ENCODE measurements at places on chromosomes 6 and 20. TPM values are rescaled to one million over a fixed set of nuclear protein-coding genes. Genes with fewer than 3 reads are reported as not detected.

DNA sequence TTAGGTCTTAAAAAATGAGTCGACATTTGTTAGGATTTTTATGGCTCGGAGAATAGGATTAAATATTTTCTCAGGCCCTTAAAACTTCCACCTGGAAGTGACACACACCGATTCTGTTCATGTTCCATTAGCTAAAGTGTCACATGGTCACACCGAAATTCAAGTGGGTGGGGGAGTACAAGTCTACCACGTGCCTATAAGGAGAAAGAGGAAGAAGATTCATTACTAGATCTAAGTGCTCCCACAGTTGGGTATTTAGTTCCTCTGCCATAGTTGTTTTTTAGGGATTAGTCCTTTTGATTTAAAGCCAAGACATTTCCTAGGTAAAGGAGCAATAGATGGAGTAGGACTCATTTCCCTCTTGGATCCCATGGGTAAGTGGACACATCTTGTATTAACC lies 4.9 kb upstream of the TOX2 start:
- DNase-seq, result no peak

GRCh38 chr6:159044899-159045727 lies at the start of gene TAGAP:
Gene TAGAP (minus strand): TSS chr6:159044991. CDS start chr6:159044146, 845 bp downstream.
- peak; percentile 48 for DNase-seq

GRCh38 chr6:85421972-85422371 lies 27.9 kb upstream of the NT5E start:
- DNase-seq, result no peak

GRCh38 chr6:127635091-127635490 lies 58.1 kb downstream of the C6orf58 start:
- no peak for DNase-seq

DNA sequence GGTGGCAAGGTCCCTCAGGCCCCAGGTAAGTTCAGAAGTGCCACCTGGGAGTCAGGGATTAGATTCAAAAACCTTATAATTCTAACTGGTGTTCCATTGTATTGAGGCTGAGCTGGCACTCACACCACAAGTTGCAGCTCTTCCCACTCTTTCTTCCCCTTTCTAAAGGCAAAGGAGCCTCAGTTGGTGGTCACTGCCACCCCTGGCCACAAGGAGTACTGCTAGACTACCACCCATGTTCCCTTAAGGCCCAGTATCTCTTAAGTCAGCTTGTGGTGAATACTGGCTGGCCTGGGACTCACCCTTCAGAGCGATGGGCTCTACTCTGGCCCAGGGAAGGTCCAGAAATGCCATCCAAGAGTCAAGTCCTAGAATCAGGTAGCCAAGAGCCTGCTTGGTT lies 421.1 kb upstream of the KHDRBS2 start:
- DNase-seq, result no peak

GRIK2 gene
- 10.4 TPM for total RNA-seq

GRCh38 chr6:48671505-48671904 lies 560.5 kb upstream of the PTCHD4 start:
- no peak for DNase-seq

- DNase-seq, result no peak
Observed at GRCh38 chr6:141077355-141078333, 1055.1 kb upstream of the GJE1 start.

TUBB2A gene
- total RNA-seq, result 28.6 TPM

GRCh38 chr6:154509421-154510143 lies 903 bp downstream of the CNKSR3 start:
- peak; percentile 75 for DNase-seq

GRCh38 chr6:132715204-132715603 lies 1.3 kb upstream of the VNN1 start:
- DNase-seq, result peak; percentile 76

GRCh38 chr6:101257163-101257562 lies 136.3 kb upstream of the GRIK2 start:
- no peak for DNase-seq

DNA sequence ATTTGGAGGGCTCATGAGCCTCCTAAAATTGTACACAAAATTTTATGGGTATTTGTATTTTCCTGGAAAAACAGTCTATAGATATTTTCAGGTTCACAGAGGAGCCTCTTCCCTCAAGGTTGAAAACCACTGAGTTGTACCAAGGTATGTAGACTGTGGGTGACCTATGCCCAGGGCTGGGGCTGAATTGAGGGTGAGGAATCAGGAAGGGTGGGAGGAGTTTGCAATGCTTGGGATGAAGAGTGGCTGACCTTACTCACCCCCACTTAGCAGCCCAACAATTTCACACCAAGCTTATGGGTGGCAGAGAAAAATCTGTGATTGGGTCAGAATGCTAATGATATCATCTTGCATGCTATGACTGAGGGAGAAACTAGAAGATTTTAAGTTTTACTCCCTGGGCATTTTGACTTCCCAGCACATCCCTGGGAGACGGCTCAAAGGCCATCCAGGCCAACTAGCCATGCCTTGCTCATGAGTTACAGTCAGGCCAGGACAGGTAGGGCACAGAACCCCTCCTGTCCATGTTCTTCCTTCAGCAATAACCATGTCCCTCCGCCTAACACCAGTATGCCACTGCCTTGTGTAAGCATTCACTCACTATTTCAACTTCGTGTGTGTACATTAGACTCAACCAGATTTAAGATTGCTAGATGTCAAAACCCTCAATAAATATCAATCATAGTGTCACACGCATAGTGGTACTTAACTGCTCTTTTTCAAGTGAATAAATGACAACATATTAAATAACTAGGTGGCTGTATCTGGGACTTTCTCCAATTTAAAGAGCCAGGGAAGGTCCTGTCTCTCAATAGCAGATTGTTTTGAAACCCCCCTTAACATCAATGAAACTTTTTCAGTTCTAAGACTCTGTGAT lies 16.6 kb downstream of the ADTRP start:
- no peak for DNase-seq

GRCh38 chr20:5848711-5849505 lies 98.7 kb downstream of the SHLD1 start:
- no peak for DNase-seq

- peak; percentile 69 for DNase-seq
Observed at GRCh38 chr6:13357551-13358075, 29.3 kb upstream of the TBC1D7 start.

SLC44A4 gene
- total RNA-seq, result not detected

CCN6 gene
- not detected for total RNA-seq

TMEM244 gene
- not detected for total RNA-seq

DNA sequence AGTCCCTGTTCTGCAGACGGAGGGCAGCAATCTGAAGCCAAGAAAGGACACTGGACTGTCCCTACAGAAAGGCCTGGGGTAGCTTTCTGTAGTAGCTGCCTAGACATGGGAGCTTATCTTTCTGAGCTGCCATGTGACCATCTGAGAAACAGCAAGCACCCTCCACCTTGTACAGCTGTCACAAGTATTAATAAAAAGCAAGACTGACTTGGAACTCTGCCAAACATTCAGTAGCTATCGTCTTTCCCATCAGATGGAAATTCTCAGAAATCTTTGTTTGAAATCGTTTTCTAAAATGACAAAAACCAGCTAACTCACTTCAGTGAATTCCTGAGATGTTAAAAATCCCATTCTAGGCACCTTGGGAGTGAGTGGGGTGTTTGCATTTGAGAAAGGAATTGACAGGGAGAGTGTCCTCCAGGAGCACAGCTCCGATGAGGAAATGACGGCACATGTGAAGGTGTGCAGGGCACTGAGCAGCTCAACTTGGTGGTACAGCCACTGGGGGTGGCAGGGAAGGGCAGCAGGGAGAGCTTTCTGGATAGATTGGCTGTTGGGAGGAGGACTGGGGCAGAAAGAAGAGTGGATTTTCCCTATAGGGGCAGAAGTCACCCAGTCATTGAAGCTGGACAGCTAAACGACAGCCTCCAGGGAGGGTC lies 24.5 kb downstream of the ACSS1 start:
- DNase-seq, result no peak

DNA sequence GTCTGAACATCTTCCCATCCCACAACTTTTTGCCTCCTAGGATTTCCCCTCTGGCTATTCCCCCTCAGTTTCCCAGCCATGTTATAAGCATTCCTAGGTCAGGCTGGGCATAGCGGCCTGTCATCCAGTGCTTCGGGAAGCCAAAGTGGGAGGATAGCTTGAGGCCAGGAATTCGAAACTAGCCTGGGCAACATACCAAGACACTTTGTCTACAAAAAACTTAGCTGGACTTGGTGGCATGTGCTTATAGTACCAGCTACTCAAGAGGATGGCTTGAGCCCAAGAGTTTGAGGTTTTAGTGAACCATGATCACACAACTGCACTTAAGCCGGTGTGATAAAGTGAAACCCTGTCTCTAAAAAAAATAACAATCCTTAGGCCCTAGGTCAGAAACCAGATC lies 447.4 kb downstream of the KIF16B start:
- no peak for DNase-seq

- no peak for DNase-seq
Observed at GRCh38 chr6:34457382-34457741, 8.5 kb upstream of the PACSIN1 start.

GRCh38 chr20:46665602-46666001 lies 14.3 kb upstream of the SLC13A3 start:
- no peak for DNase-seq

DNA sequence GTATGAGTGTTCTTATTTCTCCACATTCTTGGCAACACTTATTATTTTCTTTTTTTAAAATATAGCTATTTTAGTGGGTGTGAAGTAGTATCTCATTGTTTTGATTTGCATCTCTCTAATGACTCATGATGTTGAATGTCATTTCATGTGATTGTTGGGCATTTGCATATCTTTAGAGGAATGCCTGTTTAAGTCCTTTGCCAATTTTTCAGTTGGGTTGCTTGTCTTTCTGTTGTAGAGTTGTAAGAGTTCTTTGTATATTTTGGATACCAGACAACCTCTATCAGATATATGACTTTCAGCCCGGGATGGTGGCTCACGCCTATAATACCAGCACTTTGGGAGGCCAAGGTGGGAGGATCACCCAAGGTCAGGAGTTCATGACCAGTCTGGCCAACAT lies 5.1 kb upstream of the POPDC3 start:
- no peak for DNase-seq

DNA sequence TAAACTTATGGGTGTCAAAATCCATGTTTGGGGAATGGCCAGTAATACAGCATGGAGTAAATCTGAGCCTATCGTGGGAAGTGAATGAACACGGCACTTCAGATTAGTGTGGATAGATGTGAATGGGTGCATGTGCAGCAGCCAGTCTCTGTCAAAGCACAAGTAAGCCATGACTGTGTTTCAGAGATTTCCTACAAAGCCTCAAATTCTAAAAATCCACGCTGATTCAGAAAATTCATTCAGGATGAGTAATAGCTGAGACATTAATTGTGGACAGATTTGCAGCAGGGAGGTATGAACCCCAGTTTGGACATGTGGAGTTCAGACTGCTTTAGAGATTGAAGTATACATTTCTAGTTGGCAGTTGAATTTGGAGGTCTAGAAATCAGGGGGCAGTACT lies 115.1 kb downstream of the QKI start:
- DNase-seq, result no peak

DNA sequence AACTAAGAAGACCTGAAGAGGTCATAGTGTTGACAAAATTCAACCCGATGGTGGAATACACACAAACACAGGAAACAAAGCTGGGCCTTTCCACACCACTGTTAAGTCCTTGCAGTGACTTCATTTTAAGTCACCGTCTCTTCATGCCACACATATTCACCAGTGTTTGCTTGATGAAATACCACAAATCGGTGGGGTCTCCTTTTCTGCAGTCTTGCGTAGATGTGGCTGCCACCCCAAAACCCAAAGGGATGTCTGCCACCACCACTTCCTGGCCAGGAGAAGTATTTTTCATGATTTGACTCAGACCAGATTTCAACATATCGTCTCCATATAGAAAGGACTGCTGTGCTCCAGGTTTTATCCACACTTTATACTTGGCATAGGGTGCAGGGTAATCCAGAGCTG lies 11.0 kb upstream of the COL10A1 start:
- DNase-seq, result no peak

GRCh38 chr6:26199057-26199772 lies 112.0 kb downstream of the HFE start:
- DNase-seq, result peak; percentile 67

PERP gene
- total RNA-seq, result 34.6 TPM

DNA sequence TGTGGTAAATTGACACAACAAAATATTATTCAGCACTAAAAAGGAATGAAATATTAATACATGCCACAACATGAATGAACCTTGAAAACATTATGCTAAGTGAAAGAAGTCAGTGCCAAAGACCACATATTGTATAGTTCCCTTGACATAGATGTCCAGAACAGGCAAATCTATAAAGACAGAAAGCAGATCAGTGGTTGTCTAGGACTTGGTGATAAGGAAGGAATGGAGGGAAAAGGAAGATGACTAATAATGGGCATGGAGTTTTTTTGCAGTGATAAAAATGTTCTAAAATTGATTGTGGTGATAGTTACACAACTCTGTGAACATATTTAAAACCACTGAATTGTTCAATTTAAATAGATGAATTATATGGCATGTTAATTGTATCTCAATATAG lies 32.5 kb downstream of the TBX18 start:
- DNase-seq, result no peak

DNA sequence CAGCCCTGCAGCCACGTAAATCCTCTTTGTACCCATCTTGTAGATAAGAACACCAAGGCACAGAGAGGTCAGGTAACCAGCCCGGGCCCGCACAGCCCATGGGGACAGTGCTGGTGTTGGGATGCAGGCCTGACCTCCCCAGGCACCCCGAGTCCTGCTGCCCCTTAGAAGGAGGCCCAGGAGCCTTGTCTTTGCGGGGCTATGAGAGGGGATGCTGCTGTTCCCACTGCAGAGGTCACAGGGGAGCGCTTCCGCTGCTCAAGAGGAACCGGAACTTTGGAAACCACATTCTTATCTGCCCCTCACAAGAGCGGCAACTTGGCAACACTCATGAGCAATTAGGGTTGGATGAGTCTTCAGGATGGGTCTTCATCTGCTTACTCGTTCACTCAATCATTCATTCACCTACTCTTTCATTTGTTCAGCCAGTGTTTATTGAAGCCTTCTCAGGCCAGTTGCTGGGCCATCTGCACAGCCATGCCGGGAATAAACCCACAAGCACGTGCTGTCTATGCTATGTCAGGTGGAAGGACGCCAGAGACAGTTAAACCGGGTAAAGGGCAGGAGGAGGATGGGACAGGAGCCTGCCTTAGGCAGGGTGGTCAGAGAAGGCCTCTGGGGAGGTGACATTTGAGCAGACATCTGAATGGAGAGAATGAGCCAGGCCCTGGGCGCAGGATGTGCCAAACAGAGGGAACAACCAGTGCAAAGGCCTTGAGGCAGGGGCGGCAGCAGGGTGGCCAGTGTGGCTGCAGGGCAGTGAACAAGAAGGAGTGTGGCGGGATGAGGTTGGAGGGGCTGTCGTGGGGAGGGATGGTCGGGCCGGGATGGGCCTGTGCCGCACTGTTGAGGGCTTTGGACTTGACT lies 60.8 kb downstream of the RBM38 start:
- DNase-seq, result no peak

GPX6 gene
- total RNA-seq, result not detected

GRCh38 chr20:61050336-61050890 lies 201.6 kb upstream of the CDH4 start:
- no peak for DNase-seq

- DNase-seq, result no peak
Observed at GRCh38 chr6:161481786-161482516, 208.1 kb upstream of the AGPAT4 start.

GRCh38 chr20:47603260-47603659 lies 101.6 kb downstream of the NCOA3 start:
- no peak for DNase-seq

KIAA0408 gene
- total RNA-seq, result 8.2 TPM

- DNase-seq, result no peak
Observed at GRCh38 chr20:51725584-51726176, 42.5 kb downstream of the ATP9A start.

GRCh38 chr6:26502165-26502564 lies 2.1 kb downstream of the BTN1A1 start:
- DNase-seq, result no peak

- DNase-seq, result no peak
Observed at GRCh38 chr6:163397326-163397725, 17.2 kb upstream of the QKI start.

TINAG gene
- total RNA-seq, result 0.76 TPM

Data from right cardiac atrium (tissue), 5 donors.